ENCODE measurements at places on chromosomes 5 and 9.

GRCh38 chr9:128943832-128944620 is 3.4 kb downstream of the DOLK start:
- no peak for DNase-seq

- DNase-seq = no peak
These were observed 159.2 kb upstream of the RAI14 start for GRCh38 chr5:34496701-34497469.

DNA sequence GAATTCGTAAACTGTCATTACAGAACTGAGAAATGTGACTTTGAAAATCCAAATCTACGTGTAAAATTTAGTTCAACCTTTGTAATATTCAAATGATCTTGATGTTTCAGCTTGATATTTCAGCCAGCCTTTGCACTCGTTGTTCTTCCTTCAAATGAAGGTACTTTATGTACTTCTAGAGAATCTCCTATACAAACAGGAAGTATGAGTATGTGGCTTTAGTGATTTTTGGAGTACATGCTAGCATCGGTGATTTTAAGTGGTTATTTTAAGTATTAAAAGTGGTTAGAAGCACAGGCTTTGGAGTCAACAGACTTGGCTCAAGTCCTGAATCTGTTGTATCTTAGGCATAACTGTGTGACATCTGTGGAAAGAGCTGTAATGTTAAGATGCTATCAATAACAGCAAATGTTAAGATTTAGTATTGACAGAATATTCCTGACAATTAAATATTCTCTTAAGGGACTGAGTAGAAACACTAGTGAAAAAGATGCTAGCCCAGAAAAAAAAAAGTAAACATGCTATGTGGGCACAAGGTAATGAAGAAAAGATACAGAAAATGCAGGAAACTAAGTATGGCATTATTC is 398.0 kb downstream of the ADGRV1 start:
- DNase-seq = no peak

GRCh38 chr5:75509956-75510355 is 1.5 kb downstream of the CERT1 start:
- no peak for DNase-seq

DNA sequence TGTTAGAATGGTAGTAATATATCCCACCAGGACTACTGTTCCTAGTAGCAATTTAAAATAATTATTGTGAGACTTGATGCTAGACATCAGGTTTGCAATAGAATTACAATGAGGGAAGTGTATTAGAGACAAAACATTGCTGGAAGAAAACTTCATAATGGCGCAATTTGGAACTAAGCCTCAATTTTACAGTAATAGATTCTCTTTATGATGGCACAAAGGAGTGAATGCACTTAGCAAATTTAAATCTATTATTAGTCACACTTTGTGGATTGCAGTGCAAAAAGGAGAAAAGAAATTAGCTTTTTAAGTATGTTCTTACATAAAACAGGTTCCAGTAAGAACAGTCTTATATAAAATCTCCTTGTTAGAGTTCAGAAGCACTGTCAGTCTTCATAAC is 358.3 kb downstream of the KIAA0825 start:
- no peak for DNase-seq

DNA sequence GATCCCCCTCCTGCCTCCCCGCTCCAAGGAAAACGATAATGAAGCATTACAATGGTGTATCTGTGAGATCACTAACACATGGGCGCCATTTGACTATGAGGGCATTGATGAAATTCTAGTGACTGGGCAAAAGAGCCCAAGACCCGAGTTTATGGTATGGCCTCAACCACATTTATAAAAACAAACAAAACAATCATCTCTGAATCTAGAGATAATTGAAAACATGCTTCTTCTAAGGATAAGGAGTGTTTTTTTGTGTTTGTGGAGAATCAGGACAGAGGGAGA is 100.9 kb upstream of the SEMA6A start:
- DNase-seq = no peak

- DNase-seq = no peak
These were observed 91.8 kb upstream of the DMRT1 start for GRCh38 chr9:749716-750115.

GRCh38 chr5:74258314-74258665 is 382.2 kb downstream of the ENC1 start:
- DNase-seq = no peak

GRCh38 chr9:134233022-134233421 is 68.7 kb upstream of the RNU6ATAC start:
- no peak for DNase-seq

DNA sequence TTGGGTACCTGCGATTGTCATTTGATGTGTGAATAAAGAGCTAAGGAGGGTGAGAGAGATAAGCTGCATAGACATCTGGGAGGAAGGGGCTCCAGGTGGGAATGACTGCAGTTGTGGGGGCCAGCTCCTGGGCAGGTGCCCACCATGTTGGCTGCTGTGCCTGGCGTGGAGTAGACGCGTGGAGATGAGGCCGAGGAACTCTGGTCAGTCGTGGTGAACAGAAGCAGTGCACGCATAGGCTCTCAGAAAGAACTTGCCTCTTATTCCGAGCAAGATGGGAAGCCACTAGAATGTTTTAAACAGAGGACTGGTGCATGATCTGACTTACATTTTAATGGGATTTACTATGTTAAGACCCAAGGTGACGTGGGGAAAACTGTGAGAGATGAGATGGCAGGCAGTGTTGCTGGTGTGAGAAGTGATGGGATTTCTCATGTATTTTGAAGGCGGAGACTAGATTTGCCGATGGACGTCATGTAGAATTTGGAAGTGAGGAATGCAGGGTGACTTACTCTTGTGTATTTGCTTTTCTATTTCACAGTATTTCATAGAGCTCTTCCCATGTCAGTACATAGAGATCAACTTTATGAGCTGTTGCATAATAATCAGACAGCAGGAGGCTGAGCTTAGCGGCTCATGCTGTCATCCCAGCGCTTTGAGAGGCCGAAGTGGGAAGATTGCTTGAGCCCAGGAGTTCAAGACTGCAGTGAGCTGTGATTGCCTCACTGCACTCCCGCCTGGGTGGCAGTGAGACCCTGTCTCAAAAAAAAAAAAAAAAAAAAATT is 71.1 kb downstream of the EHMT1 start:
- DNase-seq = no peak

GRCh38 chr9:130352081-130352480 is 86.5 kb downstream of the HMCN2 start:
- DNase-seq = no peak

DNA sequence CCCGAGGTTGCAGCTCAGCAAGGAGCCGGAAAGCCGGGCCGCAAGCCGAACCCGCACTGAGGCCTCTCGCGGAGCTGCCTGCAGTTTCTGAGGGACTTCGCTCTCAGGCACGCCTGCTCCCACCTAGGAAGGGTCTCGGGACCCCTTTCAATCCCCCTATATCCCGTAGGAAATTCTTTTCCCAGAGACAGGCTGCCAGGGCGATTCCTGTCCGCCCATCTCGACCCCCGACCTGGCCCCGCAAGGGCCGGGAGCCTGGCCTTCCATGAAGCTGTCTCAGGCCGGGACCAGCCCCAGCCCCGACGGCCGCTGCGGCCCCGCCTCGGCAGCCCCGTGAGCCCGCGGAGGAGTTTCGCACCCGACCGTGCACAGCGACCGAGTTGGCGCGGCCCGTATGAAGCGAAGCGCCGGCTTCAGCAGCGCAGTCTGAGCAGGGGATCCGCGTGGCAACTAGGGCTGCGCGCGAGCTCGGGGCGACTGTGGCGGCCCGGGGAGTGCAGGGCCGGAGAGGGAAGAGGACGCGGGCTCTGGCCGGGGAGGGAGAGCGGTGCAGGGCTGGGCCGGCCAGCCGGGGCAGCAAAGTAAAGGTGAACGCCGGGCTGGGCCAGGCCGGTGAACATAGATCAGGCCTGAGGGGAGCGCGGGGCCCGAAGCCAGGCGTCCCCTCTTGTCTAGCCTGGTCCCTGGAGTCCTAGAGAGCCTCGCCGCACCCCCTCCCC is 977 bp upstream of the PRDM12 start:
- DNase-seq = peak; percentile 30

Measured in stimulated activated CD4-positive, alpha-beta T cell treated with anti-CD3 and anti-CD28 coated beads, Interleukin-4, amount 100 ng/mL, for 1 hour (primary cell).